ENCODE measurements at places on chromosomes 4 and X.

- DNase-seq: no peak
Measured at GRCh38 chr4:12116009-12116552, 687.4 kb upstream of the HS3ST1 start.

DNA sequence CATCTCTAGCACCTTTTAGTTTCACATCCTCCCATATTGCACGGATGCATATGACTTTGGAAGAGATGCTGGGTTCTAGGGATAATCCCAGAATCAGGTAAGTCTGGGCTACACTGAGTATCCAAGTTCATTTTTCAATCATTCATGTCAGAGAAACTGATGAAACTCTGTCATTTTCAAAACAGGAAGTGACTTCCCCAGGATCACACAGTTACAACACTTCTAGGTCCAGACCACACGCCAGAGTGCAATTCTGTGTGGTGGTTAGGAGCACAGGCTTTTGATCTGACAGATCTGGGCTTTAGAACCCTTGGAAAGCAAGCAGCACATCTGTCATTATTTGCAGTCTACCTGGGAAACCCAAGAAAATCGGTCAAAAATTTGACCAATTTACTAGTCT is 52.1 kb upstream of the CDKN2AIP start:
- no peak for DNase-seq

DNA sequence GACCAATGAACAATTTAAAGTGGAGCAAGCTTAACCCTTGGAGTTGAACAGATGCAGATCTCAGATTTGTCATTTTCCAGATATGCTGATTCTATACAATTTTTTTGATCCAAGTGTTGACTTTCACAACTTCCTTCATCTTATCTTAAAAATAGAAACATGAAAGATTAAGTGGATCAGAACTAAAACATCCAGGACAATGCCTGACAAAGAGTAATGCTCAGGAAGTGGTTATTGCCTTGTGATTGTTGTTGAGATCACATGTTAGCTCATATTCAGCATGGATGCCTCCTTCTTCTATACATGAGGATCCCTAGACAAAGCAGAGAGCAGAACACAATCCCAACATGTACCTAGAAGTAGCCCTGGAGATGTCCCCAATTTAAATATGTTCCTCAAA is 160.9 kb downstream of the PPARGC1A start:
- DNase-seq: no peak

DNA sequence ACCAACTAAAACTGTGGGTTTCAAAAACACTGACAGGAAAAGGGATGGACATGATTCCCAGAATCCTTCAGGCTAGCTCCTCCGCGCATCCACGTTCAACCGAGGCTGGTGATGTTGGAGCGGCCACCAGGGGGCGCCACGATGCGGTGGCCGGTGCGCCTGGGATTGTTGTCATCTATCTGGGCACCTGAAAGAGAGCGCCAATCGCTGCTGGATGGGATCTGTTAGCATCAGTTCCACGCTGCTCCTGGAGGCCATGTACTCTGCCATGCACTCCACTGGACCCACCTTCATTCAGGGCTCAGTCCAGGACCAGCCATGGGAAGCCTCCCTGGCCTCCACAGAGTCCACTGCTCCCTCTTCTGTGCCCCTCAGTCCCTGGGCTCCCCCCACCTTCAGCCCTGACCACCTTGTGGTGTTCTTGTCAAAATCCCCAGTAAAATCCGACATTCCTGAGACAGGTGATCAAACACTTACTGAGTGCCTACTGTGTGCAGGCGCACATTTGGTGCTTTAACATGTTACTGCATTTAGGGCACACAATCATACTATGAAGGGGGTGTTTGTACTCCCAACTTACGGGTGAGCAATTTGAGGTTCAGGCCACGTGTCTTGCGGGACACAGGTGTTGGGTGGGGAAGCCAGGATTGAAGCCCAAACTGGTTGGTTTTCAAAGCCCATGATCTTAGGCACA is 71.1 kb downstream of the CRMP1 start:
- no peak for DNase-seq

- DNase-seq: no peak
Measured at GRCh38 chr4:102868153-102868780, 525 bp upstream of the CISD2 start.

GRCh38 chrX:97909245-97909644 is 1025.5 kb downstream of the RPA4 start:
- no peak for DNase-seq

DNA sequence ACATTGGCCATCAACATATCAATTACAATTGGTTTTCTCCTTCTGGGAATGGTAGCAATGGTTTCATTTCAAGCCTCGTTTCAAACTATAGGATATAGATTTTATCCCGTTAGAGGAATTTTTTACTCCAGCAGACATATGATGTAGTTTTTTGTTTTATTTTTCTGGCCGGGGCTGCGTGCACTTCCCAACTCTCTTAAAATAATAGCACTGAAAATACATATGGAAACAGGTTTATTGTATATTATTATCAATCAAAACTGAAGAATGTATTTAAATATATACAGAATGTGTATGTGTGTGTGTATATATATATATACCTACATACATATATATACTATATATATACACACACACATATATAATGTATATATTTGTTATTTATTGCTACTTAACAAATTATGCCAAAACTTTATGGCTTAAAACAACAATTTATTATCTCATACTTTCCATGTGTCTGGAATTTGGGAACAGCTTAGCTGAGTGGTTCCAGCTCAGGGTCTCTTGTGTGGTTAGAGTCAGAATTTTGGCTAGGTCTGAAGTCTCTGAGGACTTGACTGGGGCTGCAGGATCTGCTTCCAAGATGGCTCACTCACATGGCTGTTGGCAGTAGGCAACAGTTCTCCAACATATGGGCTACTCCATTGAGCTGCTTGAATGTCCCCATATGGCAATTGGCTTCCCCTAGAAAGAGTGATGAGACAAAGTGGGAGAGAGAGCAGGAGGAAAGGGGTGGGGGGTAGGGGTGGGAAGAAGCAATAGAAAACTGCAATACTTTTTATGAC is 314.1 kb downstream of the PPP1R2C start:
- DNase-seq: no peak

- DNase-seq: no peak
Measured at GRCh38 chrX:67953658-67954057, 409.8 kb downstream of the AR start.
